Fibroblast of the aortic adventitia (primary cell): ENCODE measurements at places on chromosomes 6 and 20.
A peak's percentile ranks its signal among the peaks of the same experiment; 100 is the strongest.

GRCh38 chr6:169046021-169046420, 207.6 kb downstream of the THBS2 start:
- DNase-seq = peak; percentile 51

DNA sequence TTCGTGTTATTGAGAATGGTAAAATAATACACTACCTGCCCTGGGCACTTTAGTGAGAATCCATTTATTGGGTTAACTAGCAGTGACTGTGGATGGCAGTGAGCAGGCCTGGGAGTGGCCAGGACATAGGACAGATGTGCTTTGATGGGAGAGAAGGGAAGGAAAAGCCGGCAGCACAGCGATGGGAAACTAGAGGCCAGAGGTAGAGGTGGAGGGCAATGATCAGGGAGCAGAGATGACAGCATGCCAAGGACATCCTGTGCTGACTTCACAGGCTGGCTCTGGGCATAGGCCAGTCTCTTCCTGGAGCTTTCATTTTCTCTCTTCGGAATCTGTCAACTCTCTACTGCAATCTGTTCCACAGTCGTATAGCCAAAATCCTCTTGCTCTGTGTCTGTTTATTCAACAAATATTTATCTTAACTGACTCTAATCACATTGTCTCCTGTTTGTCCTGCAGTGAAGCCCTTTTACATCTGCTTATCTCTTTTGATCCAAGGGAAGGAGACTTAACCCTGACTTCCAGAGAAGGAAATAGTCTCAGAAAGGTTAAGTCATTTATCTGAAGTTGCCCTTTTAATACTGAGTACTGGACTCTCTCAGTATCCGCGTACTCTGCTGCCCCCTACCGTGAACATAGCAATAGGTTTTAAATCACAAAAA, 18.4 kb upstream of the MMP24 start:
- DNase-seq = peak; percentile 87

DNA sequence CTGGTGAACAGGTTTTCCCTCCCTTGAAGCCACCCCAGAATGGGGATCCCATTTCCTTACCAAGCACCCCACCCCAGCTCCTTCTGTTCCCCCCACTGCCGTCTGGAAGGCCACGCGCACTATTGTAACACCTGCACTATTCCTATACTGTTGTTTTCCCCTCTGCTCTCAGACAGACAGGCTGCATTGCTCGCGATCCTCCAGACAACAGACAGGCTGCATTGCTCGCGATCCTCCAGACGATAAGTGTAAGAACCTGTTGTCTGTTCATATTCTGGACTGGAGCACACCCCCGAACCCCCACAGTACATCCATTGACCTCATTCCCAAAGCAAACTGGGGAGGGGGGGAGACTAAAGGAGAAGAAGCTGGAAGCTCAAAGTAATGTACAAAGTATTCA, 72.7 kb downstream of the LY86 start:
- DNase-seq = no peak

DNA sequence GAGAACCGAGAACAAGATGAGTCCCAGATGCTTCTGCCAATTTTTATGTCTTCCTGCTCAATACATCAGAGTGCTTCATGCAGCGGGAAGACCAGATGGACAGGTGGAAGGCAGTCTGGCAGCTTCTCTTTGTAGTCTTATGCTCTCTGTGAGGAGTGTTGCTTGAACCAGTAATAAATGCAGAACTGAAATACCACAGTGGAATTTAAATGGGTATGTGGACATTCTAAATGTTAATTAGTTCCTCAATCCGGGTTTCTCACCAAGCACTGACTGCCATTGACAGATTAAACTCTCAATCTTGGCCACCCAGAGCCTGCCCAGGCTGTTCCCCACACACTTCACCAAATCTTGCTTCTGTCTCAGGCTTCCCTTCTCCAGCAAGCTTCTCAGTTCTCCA, 695.5 kb upstream of the CHD6 start:
- no peak for DNase-seq
